Hindlimb muscle (tissue), 1 donor: ENCODE measurements at places on chromosomes 1 and 21. TPM values are rescaled to one million over a fixed set of nuclear protein-coding genes. Genes with fewer than 3 reads are reported as not detected.

CA6 gene
- polyA plus RNA-seq: not detected

SIKE1 gene
- polyA plus RNA-seq: 25.3 TPM

- DNase-seq: no peak
Measured at GRCh38 chr1:218408942-218409341, 63.8 kb downstream of the TGFB2 start.

GRCh38 chr1:3372317-3372716 is 82.1 kb upstream of the ARHGEF16 start:
- DNase-seq: no peak

- DNase-seq: no peak
Measured at GRCh38 chr1:7555391-7556185, 215.5 kb upstream of the VAMP3 start.

DNA sequence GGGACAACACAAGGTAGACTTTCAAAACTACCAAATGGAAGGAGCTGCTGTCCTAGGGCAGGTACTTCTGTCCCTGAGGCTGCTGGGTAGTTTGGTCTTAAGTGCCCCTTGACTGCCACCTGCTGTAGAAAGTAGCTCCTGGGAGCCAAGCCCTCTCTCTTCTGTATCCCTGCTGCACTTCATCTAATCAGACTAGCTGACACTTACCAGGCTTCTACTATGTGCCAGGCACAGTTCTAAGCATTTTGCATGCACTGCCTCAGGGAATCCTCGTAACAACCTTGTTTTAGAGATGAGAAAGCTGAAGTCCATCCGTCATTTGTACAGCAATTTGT is 15.9 kb upstream of the SRSF4 start:
- no peak for DNase-seq
